ENCODE measurements at places on chromosomes 4 and X.

GRCh38 chr4:68433582-68433981 is 13.7 kb upstream of the TMPRSS11E start:
- DNase-seq = no peak

- no peak for DNase-seq
Observed at GRCh38 chr4:17020451-17020850, 122.0 kb upstream of the LDB2 start.

- no peak for DNase-seq
Observed at GRCh38 chr4:182576601-182577289, 333.5 kb downstream of the TENM3 start.

DNA sequence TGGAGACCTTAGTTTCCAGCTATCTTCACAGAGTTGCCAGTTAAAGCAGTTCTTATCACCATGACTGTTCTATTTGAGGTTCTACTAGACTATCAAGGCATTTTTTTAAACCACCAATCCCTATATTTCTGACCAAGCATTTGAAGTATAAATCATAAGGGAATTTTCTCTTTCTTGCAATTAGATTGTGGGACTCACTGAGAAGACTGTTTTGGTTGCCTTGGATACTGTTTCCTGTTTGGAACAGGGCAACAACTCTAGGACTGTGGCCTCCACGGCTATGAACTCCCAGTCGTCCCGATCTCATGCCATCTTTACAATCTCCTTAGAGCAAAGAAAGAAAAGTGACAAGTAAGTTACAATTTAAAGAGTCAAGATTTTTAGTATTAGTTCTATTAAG is 11.8 kb downstream of the KIF4A start:
- DNase-seq = no peak

DNA sequence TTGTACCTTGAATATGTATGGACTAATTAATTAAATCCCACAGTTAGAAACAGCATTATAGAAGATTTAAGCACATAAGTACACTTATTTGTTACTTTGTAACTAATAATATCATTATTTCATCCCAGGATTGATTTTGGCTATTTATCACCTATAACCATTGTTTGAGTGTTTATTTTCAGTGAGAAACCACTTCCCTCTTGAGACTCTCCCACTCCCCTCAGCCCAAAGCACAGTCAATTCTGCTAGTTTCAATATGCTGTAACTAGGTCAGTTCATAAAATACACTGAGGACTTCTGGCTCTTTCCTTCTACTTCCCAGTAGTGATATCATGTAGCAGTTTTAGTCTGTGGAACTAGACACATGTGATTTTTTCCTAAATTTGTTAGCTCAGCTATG is 16.3 kb downstream of the OFD1 start:
- no peak for DNase-seq

GRCh38 chr4:134027931-134028330 is 173.7 kb downstream of the PABPC4L start:
- DNase-seq = no peak

DNA sequence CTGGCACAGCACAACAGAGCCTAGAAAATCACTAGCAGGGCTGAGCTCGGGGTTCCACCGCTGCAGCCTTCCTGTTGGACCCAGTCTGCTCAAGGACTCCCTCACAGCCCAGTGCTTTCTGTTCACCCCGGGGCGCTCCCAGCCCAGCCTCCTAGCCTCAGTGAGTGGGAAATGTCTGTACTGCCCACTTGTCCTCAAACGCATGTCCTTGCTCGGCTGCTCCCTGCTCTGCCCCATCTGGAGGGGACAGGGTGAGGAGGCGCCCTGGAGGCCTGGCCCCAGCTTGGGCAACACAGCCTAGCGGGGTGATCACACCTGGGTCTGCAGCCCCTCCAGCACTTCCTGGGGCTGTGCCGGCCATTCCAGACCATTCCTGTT is 11.9 kb upstream of the CCNQ start:
- no peak for DNase-seq

GRCh38 chrX:17913801-17914200 is 52.7 kb upstream of the RAI2 start:
- no peak for DNase-seq

DNA sequence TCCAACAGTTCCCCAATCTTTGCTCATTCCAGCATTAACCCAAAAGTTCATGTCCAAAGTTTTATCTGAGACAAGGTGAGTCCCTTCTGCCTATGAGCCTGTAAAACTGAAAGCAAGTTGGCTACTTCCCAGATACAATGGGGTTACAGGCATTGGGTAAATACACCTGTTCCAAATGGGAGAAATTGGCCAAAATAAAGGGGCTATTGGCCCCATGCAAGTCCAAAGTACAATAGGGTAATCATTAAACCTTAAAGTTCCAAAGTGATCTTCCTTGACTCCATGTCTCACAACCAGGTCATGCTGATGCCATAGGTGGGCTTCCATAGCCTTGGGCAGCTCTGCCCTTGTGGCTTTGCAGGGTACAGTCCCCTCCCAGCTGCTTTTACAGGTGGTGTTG is 511.7 kb upstream of the KLHL4 start:
- DNase-seq = no peak

- DNase-seq = no peak
Observed at GRCh38 chr4:186953599-186954260, 230.1 kb upstream of the FAT1 start.

DNA sequence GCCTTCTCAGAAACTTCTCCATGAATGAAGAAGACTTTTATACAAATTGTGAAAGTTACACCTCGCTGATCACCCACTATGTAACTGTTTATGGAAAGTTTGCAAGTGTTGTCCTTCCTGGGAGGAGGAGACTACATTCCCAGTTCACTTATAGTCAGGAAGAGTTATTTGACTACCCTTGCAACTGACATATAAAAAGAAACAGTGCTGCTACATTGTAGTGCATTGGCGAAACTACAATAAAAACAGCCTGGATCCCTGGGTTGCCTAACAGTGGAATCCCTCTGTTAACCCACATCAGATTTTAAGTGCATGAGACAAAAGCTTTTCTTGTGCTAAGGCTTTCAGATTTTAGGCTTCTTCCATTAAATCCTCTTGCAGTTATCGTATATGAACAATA is 30.4 kb downstream of the MAGEB10 start:
- no peak for DNase-seq

- no peak for DNase-seq
Observed at GRCh38 chrX:120749141-120749846, 119.4 kb upstream of the C1GALT1C1 start.

DNA sequence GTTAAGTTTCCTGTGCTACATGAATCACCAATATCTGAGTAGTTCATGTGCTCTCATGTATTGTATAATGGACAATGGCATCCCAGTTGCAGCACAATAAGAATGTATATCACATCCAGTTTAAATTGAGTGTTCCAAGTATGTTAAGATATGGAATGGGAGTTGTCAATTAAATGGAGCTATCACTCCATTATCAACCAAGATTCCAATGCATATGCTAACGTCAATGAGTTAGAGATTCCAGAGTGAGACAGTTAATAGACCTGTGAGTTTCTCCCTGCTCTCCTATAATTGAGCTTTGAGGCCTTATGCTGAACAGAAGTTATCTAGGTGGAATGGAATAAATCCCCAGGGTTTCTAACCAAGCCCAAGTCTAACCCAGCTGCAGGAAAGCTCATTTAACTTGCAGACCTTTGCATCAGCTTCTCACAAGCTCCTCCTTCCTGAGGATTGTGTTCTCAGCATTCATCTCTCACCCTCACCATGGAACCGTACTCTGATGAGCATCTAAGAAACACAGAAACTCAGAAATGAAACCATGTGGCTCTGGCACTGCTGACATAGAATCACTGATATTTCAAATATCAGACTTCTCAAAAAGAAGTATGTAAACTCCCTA is 84.8 kb downstream of the TIGD2 start:
- no peak for DNase-seq

- no peak for DNase-seq
Observed at GRCh38 chr4:173573286-173573685, 43.3 kb upstream of the HAND2 start.

GRCh38 chr4:8745826-8746225 is 125.8 kb downstream of the HMX1 start:
- no peak for DNase-seq

DNA sequence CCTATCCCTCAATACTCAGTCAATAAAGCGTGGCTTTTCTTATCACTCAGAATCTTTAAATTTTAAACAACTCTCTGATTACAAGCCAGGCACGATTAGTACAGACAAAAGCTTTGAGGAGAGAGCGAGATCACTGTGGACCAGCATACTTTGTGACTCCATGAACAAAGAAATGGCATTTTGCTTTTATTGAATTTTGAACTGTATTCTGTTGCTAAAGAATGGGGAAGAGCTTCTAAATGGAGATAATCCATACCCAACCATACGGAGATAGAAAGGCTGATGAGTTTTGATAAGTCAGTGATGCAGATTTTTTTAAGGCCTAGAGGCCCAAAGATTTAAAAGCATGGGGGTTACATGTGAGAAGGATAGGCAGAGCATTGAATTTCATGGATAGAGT is 259.1 kb downstream of the DACH2 start:
- no peak for DNase-seq

GRCh38 chr4:24774452-24774851 is 20.9 kb upstream of the SOD3 start:
- no peak for DNase-seq

DNA sequence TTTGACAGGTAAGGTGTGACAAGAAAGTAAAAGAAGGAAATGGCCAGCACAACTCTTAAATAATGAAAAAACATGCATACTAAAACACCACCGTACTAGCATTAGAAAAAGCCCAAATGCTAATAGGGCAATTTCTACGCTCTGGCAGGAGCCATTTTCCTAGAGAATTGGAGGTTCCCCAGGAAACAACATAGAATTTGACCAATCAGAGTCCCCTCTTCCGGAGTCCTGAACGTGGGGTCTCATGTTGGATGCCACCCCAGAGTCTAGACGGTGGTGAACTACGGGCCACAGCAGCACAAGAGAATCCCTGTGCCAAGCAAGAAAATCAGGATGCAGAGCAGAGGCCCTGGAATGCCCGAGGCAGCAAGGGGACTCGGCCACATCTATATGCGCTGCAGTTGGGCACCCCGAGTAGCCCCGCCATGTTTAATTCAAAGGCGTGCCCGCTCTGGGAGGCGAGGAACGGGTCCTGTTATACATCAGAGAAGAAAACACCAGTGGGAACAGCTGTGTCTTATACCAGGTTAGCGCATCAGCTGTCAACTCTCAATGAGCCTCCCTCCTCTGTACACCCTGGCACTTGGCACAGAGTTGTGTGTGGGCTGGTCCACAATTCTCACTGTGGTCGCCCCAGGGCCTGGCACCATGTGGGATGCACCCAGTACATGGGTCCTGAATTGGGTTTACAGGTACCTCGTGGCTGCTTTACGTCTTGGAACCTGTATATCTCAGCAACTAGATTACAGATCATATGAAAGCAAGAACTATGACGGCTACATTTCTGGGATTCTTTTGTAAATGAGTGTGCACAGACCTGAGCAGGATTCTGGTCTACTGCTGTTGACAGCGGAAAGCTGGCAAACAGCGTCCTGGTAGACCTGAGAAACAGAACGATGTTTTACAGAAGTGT is 52.1 kb downstream of the SEL1L3 start:
- no peak for DNase-seq

DNA sequence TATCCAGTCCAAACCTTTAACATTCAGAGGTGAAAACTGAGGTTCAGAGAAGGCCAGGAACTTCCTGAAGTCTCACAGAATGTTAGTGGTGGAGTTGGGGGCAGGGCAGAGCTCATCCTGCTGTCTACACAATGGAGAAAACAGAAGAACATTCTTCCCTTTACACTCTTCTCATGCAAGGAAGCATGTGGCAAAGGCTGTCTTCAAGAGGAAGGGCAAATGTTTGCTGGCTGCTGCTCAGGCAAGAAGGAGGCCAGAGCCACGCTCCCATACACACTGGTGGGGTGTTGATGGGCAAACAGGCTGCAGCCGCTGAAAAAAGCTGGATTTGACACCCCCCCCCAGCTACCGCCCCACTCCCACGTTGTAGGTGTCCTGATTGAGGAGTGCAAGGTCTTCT is 32.5 kb downstream of the HMGB3 start:
- DNase-seq = no peak

- no peak for DNase-seq
Observed at GRCh38 chr4:158112611-158113010, 60.2 kb downstream of the GASK1B start.

- no peak for DNase-seq
Observed at GRCh38 chr4:117893207-117893606, 141.1 kb upstream of the NDST3 start.

DNA sequence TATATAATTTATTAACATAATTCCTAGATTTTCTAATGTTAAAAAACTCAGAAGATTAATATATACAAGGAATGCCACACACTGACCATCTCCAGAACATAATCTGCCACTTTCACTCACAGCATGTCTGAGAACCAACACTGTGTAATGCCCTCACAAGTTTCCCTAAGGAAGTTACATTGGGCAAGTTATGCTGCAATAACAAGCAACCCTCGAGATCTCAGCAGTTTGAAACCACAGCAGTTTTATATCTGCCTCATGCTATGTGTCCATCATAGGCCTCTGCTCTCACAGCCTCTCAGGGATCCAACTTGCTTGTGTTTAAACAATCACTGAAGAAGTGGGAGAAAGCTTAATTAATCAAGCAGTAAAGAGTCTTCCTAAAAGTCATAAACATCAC is 250.0 kb upstream of the SLC7A11 start:
- no peak for DNase-seq

- DNase-seq = no peak
Observed at GRCh38 chrX:10904220-10904619, 206.9 kb upstream of the HCCS start.

- no peak for DNase-seq
Observed at GRCh38 chr4:9808077-9808476, 26.6 kb downstream of the DRD5 start.

DNA sequence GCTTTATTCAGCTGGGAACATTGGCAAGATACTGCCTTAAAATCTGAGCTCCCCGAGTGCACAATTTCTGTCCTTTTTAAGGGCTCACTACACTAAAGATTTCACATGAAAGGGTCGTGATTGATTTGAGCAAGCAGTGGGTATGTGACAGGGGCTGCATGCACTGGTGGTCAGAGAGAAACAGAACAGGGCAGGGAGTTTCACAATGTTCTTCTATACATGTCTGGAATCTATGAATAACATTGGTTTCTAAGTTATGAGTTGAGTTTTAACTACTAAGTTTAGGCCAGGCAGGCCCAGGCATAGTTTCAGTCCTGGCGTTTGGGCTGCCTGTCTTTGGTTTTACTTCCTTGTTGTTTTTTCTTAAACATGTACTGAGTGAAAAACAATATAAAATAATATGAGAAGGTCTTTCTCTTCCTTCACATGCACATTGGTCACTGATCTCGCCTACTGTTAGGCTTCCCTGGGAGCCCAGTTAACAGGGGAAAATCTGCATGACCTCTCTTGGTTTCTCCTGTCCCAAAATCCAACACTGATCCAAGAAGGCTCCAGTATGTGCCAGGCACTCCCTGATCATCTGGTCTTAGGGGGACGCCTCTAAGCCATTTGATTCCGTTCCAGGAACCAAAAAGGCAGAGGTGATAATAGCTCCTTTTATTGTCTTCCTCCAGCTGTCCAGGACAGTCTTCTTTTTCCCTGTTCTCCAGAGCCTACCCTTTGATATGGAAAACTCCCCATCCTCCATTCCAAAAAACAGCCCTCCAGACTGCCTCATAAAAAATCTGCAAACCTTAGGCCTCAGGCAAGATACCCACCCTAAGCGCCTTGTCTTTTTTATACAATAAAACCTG is at the start of gene UGT2B17:
Gene UGT2B17, minus strand, starts transcription at position 51 of the 854 bp plus-strand sequence. CDS start 7,838 bp downstream, outside the sequence.
- no peak for DNase-seq

GRCh38 chr4:170001745-170002267 is 24.4 kb downstream of the MFAP3L start:
- no peak for DNase-seq

GRCh38 chrX:48475296-48475695 is 703 bp upstream of the FTSJ1 start:
- no peak for DNase-seq

All from 8988T (cell line).